RPMI7951 (cell line): ENCODE measurements at places on chromosomes 7 and 10.

DNA sequence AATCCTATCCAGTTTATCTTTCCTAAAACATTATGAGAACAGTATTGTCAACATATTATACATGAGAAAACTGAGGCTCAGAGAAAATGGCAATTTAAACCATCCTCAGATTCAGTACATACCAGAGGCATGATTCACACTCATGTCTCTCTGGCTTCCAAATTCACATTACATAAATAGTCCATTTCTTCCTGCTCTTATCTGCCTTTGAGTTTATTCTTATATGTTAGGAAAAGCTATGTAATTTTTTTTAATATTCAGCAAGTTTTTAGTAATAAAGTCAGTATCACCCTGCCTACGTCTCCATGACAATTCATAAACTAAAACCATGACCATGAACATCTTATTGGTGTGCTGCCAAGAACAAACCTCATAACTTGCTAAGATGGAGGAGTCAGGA lies 1260.2 kb upstream of the SORCS1 start:
- DNase-seq = peak; percentile 64

GRCh38 chr10:97596101-97597082 lies 6.9 kb downstream of the C10orf62 start:
- DNase-seq = peak; percentile 88

DNA sequence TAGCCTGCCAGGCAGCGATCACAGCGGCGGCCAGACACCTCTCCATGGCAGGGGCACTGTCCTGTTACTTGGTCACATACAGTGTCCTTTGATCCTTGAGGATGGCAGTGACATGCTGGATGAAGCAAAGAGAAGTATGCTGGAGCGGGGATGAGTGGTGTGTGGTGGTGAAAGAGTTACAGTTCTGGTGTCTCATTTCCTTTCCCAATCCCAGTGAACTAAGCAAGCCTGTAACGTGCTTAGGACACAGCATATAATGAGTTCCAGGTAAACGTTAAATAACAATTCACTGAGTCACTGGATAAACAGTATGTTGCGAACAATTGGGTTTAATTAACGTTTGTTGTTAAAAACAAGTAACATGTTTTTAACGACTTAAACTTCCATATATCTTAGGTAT lies 63.5 kb upstream of the LAMB1 start:
- DNase-seq = no peak

DNA sequence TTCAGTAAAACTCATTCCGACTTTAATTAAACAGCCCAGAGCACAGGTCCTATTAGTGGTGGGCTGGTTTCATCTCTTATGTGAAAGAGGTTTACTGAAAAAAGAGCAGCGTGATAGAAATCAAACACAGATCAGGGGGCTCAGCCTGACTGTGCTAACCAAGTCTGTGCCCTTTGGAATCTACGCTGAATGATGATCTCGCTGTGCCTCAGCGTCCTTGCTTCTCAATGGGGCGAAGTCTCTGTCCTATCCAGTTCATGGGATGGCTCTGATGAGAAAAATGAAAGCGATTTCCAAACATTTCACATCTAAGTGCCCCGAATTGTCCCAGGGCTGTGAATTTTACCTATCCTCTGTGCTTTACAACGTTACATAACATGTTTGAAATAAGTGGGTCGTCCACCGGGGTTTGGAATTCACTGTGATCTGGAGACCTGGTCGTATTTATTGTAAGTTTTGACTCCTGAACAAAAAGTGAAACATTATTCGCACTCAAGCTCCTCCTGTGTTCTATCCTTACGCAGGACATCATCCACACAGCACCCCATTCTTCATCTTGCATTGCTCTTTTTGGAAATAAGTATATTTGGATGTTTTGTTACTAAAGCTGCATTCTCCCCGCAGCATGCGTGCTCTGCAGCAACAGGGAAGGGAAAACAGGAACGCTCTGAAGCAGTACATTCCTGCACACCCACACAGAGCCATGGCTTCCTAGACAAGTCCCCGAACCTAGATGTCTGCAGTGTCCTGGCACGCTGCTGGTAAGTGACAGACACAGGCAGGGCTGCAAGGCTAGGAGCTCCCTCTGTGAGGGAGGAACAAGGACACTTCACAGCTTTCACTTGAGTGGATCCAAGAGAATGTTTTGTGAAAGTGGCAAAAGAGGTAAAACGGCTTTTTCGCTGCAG lies 83.5 kb downstream of the SLC37A3 start:
- no peak for DNase-seq

- no peak for DNase-seq
Measured at GRCh38 chr10:110730345-110731050, 86.4 kb downstream of the RBM20 start.

DNA sequence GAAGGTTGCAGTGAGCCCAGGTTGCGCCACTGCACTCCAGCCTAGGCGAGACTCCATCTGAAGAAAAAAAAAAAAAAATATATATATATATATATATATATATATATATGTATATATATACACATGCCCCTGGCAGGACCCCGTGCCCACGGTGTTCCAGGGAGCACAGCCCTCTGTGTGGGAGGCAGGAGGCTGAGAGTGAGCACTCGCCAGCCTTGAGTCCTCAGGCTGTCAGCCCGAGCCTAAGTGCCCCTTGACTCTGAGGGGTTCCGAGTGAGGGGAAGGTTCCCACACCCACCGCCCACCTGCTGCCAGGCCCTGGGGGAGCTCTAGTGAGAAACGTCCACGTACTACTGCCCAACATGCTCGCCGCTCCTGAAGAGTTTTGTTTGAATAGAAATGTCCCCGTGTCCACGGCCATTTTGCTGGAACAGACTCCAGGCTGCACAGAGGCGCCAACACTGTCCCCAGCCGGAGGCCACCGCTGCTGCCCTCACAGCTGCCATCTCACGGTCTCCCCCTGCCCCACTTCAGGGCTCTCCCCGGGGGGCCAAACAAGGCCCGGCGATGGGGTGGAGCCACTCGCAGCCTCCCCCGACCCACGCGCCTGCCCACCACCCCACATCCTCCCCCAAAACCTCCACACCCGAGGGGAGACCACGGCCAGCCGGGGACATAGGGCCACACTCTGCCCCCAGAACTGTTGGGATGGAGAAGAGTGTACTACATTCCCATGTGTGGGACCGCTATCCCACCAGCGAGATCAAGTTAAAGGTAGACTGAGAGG lies 62.8 kb upstream of the EBF3 start:
- no peak for DNase-seq

GRCh38 chr10:8817299-8817698 lies 762.8 kb downstream of the GATA3 start:
- no peak for DNase-seq

GRCh38 chr10:117175215-117175900 lies 21.9 kb upstream of the KCNK18 start:
- no peak for DNase-seq

- peak; percentile 68 for DNase-seq
Measured at GRCh38 chr7:29921404-29922010, 68.1 kb downstream of the SCRN1 start.

- DNase-seq = no peak
Measured at GRCh38 chr7:79515358-79515757, 61.9 kb upstream of the MAGI2 start.

- DNase-seq = no peak
Measured at GRCh38 chr10:34585422-34586112, 229.5 kb downstream of the PARD3 start.

GRCh38 chr10:32073128-32073527 lies 16.9 kb upstream of the KIF5B start:
- DNase-seq = no peak

- no peak for DNase-seq
Measured at GRCh38 chr10:30540276-30540675, 89.3 kb downstream of the LYZL2 start.

DNA sequence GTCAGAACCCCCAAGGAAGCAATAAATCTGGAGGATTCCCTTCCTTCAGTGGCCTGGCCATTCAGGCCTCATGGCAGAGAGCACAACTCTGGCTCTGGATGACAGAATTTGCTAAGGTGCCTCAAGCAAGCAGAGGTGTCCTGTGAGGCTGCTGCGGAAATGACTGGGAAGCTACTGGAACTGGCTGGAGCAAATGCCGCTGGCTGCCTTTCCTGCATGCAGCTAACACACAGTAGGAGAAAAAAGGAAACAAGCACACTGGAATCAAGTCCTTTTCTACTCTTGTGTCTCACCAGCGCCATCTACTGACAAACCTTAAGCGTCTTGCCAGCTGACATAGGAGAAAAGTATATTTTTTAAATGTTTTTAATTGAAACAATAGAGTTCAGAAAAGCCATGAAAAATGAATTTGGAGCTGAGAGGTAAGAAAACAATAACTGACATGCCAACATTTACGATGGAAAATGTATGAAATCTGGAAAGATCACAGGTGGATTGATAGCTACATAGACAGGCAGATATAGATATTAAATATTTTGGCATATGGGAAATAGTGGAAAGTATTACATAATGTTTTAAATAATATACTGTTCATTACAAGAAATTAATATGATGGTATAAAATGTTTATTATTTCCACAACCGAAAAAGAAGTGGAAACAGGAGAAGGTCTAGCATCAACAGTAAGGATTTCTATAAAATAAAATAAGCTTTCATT lies 951.6 kb downstream of the ANKRD7 start:
- peak; percentile 52 for DNase-seq

GRCh38 chr7:101671371-101672356 lies 42.6 kb upstream of the MYL10 start:
- DNase-seq = peak; percentile 74

- peak; percentile 55 for DNase-seq
Measured at GRCh38 chr10:21523557-21524008, 1.9 kb downstream of the SKIDA1 start.

DNA sequence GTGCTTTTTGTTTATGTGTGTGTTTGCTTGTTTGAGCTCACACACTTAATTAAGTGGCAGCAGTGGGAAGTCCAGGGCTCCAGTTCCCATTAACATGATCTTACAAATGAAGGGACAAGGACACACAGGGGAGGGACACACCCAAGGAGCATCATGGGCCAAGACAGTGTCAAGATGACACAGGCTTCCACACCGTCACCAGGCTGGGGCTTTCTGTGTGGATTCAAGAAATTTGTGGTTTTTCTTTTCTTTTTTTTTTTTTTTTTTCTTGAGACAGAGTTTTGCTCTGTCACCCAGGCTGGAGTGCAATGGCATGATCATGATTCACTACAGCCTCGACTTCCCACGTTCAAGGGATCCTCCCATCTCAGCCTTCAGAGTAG lies 173.6 kb downstream of the KIAA1217 start:
- DNase-seq = peak; percentile 29

DNA sequence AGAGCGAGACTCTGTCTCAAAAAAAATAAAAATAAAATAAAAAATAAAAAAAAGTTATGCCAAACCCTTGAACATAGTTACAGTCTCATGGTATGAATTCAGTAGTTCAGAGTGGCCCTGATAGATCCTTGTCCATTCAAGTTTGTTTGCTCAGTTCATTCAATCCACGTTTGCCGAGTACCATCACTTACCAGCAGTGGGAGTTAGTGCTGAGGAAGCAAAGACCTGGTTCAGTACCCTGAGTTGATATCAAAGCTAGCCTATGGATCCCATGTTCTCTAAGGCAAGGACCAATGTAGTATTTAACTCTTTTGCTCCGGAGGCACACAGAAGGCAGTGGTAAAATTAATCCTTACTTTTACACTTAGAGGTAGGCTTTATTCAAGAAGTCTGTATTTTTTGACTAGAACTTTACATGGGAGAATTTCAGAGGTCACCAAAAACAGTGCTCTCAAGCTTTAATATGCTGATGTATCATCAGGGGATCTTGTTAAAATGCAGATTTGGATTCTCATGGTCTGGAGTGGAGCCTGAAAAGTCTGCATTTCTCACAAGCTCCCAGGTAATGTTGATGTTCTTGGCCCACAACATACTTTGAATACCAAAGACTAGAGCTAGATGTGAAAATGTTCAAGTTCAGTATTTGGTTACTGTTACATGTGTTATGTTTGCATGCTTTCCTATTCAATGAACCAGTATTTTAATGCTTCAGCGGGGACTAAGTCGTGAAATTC lies 38.1 kb upstream of the HBP1 start:
- no peak for DNase-seq

DNA sequence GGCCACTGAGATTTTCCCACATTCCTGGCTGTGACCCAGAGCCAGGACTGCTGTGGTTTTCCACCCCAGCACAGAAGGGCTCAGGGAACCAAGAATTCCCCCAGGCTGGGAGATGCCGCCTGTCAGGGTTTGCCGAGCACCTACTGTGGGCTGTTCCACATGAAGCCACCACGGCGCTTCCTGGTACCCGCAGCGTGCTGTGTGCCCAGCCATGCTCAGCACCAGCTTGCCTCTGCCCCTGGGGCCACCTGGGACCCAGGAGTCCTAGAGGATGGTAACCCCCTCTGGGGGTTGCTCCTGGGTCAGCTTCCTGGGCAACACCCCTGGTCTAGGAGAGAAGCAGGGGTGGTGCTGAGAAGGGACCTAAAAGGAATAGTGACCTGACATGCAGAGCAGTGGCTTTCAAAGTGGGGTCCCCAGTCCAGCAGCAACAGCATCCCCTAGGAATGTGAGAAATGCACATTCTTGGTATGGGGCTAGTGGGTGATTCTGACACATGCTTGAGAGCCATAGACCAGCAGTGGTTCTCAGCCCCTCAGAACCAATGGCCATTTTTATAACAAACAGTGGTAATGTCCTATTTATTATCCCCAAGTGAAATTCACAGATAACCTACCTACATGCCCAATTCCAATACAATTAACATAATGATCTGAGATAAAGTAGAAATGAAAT lies 53.4 kb downstream of the TSPAN15 start:
- DNase-seq = no peak

DNA sequence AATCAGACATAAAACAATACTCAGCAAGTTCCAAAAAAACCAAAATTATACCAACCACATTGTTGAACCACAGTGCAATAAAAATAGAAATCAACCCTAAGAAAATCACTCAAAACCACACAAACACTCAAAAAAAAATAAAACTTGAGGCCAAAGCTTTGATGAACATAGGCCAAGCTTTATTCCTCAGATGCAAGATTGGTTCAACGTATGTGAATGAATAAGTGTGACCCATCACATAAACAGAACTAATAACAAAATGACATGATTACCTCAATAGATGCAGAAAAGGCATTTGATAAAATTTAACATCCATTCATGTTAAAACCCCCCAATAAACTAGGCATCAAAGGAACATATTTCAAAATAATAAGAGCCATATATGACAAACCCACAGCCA lies 506.1 kb upstream of the FZD8 start:
- DNase-seq = peak; percentile 32

- no peak for DNase-seq
Measured at GRCh38 chr7:17108049-17108584, 190.3 kb upstream of the AHR start.

DNA sequence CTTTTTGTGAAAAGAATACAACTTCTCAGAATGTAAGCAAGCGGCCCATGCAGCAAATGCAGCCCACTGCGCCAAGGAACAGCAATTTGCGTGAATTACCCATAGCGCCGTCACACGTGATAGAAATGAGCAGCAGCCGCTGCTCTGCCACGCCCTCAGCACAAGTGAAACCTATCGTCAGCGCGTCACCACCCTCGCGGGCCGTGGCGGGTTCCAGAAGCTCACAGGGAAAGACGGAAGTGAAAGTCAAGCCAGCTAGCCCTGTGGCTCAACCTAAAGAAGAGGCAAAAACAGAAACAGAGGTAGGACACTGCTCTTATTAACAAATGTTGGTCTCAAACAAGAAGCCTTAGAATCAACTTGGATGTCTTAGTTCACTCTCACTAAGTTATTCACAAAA lies 70.5 kb downstream of the SHH start:
- DNase-seq = no peak

GRCh38 chr10:80614576-80615416 lies 77.1 kb downstream of the SH2D4B start:
- DNase-seq = no peak

- no peak for DNase-seq
Measured at GRCh38 chr7:137953043-137953664, 48.7 kb downstream of the CREB3L2 start.
